ENCODE measurements at places on chromosomes 7 and 10.

- no peak for DNase-seq
These were observed 155.7 kb upstream of the STEAP1 start for GRCh38 chr7:89998554-89998953.

GRCh38 chr7:112398534-112398933, 51.7 kb upstream of the IFRD1 start:
- DNase-seq: no peak

GRCh38 chr7:74338366-74339108, 49.3 kb downstream of the CLIP2 start:
- DNase-seq: no peak

- DNase-seq: no peak
These were observed 2.7 kb upstream of the ST8SIA6 start for GRCh38 chr10:17457083-17457482.

GRCh38 chr7:135690566-135690965, 28.3 kb downstream of the STMP1 start:
- DNase-seq: no peak

DNA sequence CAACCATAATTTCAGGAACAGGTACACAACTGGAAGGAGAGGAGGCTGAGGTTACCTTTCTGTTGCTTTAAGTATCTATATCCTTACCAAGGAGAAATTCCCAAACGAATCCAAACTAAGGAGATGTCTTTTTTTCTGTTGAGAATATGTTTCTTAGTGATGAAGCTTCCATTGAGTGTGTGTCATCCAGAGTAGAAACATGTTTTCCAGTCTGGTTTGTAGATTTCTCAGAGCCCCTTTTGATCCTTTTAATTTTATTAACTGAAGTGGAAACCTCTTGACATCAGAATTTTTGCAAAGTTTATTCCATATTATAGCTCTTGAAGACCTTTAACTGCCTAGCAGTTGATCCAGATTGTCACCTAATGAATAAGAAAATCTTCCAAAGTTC, 207.1 kb upstream of the FERD3L start:
- DNase-seq: no peak

GRCh38 chr10:15684768-15685167, 35.0 kb downstream of the ITGA8 start:
- no peak for DNase-seq

GRCh38 chr7:137695942-137696341, 150.8 kb downstream of the DGKI start:
- DNase-seq: no peak

DNA sequence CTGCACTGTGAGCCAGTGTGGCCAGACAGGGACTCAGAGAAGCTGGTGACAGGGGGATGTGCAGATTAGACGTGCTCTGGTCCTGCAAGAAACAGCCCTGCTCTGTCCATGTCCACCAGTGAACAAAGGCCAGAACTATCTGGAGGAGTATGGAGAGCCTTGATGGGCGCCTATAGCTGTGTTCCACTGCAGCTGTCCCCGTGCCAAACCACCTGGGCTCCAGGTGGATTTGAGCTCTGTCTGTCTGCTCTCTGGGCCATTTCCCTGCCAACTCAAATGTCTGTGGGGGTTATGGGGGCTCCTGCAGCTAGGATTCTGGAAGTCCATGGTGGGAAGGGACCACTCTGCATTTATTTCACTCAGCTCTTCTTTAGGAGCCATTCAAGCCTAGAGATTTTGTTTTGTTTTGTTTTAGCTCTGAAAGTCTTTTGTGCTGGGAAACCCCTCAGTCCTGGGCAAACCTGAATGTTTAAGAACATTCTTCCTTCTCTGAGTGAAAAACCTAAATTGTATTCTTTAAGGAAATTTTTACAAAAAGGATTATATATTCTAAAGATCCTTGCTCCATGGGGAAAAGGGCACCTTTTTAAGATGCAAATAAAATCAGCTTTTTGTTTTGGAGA, 1039.5 kb upstream of the SORCS1 start:
- DNase-seq: no peak

- peak; percentile 59 for DNase-seq
These were observed 28.4 kb downstream of the UBE2D4 start for GRCh38 chr7:43954524-43955228.

- no peak for DNase-seq
These were observed 28.9 kb upstream of the PPIF start for GRCh38 chr10:79318369-79318768.

DNA sequence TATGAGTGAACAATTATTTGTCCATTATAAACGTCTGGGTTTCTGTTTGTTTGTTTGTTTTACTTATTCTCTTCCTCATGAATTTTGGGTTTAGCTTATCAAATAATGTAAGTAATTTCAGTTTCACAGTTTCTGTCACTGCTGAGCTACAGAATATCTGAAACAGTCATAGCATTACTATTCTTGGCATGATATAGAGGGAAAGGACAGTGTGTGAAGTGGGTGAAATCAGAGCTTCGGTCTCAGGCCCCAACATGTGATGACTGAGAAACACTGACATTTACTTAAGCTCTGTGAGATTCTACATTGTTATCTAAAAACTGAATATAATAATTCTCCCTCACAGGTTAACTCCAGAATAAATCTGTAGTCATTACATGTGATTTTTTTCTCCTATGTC, 8.8 kb upstream of the OR6V1 start:
- no peak for DNase-seq

- DNase-seq: no peak
These were observed 49.4 kb downstream of the AKR1D1 start for GRCh38 chr7:138125598-138126111.

DNA sequence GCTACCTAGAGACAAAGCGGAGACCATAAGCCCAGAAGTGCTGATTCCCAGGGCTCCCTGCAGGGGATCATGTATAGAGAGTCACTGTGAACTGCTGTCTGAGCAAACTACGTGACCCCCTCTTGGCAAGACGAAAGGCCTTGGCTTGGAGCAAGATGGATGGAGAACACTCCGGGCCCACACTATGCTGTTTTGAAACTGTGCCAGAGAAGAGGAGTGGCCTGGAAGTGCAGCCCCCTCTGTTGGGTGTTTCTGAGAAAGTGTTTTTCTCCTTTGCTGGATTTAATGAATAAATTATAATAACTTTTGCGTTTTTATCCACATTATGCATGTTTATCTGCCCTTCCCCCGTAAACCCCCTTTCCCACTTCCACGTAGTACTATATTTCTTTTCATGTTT, 639.3 kb upstream of the GALNT17 start:
- no peak for DNase-seq

- DNase-seq: no peak
These were observed 271.7 kb downstream of the ARHGAP12 start for GRCh38 chr10:31656851-31657433.

DNA sequence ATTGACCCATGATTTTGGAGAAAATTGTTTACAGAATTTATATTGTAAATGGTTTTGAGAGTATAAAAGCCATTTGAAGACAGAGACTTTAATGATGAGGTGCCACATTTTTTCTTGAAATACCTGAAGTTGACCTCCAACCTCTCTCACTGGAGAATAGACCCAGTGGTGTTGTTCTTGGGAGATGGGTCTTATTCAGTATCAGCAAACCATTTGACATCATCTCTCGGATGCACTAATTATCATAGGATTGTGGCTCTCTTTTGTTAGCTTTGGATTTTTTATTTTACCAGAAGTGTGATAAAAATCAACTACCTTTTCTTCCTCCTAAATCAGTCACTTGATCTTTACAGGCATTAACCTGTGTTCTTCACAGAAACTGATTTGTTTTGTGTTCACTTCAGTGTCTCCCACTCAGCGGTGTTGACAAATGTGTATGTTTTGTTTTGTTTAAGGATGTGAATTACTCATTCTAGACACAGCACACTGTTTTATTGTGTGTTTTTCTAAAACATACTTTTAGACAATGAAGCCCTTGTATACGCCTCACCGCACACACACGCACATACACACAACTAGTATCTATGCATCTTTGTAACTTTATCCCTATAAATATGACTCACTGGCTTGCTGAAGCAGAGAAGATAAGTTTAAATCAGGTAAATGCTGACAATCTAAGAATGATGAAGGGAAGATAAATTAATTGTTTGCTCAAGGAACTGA, 455.6 kb downstream of the INHBA start:
- no peak for DNase-seq

- DNase-seq: no peak
These were observed 128.2 kb downstream of the STRA8 start for GRCh38 chr7:135361788-135362187.

- DNase-seq: no peak
These were observed 321.1 kb downstream of the PARD3 start for GRCh38 chr10:34494012-34494411.

GRCh38 chr7:137816696-137817320, 30.0 kb downstream of the DGKI start:
- DNase-seq: no peak

DNA sequence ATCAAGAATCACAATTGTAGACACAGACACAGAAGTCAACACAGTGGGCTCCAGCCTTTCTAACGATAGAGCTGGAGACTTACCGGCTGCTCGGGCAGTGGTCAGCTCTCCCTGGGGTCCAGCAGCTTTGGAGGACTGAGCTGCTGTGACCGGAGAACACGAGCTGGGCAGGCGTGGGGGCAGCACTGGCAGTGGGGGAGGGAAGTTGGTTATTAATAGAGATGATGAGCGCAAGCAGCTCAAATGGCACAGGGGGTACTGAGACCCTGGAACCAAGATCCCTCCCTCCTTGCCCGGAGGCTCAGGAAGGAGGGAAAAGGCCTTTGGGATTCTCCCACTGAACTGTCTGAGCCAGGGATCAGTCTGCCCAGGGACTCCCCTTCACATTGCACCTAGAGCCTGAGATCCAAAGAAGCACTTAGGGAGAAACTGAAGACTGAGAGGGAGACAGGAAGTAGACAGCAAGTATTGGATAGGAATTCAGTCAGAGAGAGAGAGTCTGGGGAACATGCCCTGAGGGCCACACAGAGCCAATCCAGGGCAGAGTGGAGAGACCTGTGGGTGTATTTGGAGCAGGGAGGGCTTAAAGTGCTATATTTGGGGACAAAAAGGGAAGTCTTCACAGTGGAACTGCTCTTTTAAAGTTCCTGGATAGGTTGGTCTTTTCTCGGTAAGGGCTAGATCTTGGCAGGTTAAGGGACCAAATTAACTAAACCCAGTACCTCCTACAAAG, at the start of gene MYOZ1:
Gene MYOZ1, minus strand, starts transcription at position 147 of the 733 bp plus-strand sequence. CDS start 1,457 bp downstream, outside the sequence.
- DNase-seq: no peak

DNA sequence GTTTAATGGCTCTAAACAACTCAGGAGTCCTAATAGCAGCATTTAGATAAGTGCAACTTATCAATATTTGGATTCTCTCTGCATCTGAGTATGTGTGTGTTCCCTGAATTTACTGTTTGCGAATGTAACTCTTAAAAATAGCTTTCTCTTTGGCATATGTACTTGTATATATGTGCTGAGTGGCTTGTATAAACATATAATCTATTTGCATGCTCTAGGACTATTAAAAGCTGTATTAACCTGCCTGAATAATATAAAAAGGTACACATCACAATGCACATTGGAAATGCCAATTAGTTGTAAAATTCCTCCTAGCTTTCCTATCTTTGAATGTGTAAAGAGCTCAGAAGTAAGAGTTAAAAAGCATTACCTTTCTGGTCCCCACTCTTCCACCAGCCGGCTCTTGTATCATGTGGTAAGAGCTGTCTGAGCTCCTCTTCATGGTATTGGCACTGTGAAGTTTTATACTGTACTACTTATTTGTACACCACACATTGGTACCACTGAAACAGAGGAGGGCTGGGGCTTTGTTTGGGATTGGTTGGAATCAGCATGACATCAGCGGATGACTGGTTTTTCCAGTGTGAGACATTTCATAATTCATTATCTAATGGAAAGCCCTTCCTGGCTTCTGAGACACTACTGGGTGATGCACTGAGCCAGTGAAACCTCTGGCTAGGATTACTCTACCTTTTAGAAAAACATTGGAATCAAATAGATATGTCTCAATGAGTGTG, at the start of gene INHBA:
Gene INHBA, minus strand, starts transcription at position 456 of the 737 bp plus-strand sequence. CDS start 2,716 bp downstream, outside the sequence.
- no peak for DNase-seq

- DNase-seq: no peak
These were observed 39.8 kb downstream of the WAPL start for GRCh38 chr10:86481761-86482160.

Measured in cerebellar nuclear complex (tissue), 1 donor.